ENCODE measurements at places on chromosomes 4 and X. TPM values are rescaled to one million over a fixed set of nuclear protein-coding genes. Genes with fewer than 3 reads are reported as not detected.

Gene RP2
- total RNA-seq = 24.7 TPM

Gene DIPK2B
- total RNA-seq = not detected

Gene ATP8A1
- 0.90 TPM for total RNA-seq

Gene WNK3
- 12.8 TPM for total RNA-seq

GRCh38 chr4:27010334-27010940, 149.8 kb downstream of the STIM2 start:
- DNase-seq = peak; percentile 84
- H3K4me3 ChIP-seq = no peak overlapping the region
- H3K4me1 ChIP-seq = peaks cover 36% of the 10 kb centered on the region

DNA sequence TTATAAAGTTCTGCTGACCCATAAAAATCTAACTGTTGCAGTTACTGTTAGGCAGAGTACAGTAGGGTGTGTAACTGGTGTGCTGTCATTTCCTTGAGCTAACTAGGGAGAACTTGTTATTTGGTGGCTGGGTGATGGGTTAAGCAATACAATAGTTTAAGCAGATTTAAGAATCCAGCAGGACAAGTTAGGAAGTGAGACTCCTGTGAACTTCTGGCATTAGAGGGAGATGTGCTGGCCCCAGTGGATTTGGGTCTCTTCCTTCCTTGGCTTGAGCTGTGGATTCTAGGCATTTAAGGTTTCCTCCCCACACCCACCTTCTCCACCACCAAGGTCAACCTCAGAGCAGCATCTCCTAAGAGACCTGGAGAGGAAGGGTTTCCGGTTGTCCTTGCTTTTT, 70.5 kb downstream of the CLCN5 start:
- no peaks in the 10 kb centered on the region for H3K36me3 ChIP-seq
- no peaks in the 10 kb centered on the region for H3K27me3 ChIP-seq
- no peak for DNase-seq
- no peak overlapping the region for H3K4me3 ChIP-seq
- no peak overlapping the region for H3K27ac ChIP-seq
- peaks cover 4% of the 10 kb centered on the region for H3K4me1 ChIP-seq

DNA sequence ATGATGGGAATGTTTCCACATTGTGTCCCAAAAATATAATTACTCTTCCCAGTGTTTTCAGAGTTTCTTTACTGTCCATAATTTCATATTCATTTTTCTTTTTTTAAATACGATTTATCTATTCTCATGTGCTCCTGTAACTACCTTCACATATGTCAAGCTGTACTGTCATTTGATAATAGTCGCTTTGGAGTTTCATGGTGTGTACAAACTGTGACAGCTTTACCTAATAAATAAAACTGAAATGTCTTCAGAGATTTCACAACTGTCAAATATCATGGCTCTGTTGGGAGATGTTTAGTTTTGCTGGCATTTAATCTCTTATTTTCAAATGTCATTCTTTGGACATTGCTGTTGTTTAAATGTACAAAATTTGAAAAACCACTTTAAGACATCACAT, 450.2 kb downstream of the TLL1 start:
- H3K4me1 ChIP-seq = no peaks in the 10 kb centered on the region
- H3K4me3 ChIP-seq = no peak overlapping the region
- no peak overlapping the region for H3K27ac ChIP-seq
- no peaks in the 10 kb centered on the region for H3K36me3 ChIP-seq
- no peaks in the 10 kb centered on the region for H3K27me3 ChIP-seq

DNA sequence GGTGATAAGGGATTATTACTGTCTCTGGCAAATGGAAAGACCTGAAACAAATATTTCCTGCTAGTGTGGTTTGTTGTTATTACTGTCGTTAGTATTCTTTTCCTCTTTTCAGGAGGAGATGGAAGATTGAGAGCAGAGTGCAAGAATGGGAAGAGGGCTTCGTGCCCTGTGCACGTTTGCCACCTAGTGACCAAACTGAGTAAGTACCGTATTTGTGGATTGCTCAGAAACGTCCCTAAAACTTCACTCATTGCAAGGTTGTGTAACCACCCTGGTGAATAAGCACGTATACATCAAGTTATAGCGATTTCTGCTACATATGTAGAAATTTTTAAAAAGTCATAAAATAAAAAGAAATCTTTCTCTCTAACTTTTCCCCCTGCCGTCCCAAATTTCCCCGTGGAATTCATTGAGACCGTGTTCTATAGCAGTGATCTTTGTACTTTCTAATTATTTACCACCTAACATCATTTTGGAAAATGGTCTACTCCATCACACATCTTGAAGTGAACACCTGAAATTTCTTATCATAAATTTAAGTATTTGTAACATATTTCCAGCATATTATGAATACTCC, 24.3 kb downstream of the LINC00632 start:
- H3K4me1 ChIP-seq = no peaks in the 10 kb centered on the region
- H3K27me3 ChIP-seq = no peaks in the 10 kb centered on the region
- peak; percentile 63 for DNase-seq
- H3K4me3 ChIP-seq = no peak overlapping the region

GRCh38 chr4:7425124-7425523, 9.6 kb downstream of the PSAPL1 start:
- no peak overlapping the region for H3K4me3 ChIP-seq
- H3K36me3 ChIP-seq = no peaks in the 10 kb centered on the region
- H3K4me1 ChIP-seq = no peaks in the 10 kb centered on the region
- DNase-seq = no peak
- H3K27me3 ChIP-seq = no peaks in the 10 kb centered on the region

GRCh38 chrX:34467437-34467836, 189.6 kb downstream of the TMEM47 start:
- no peaks in the 10 kb centered on the region for H3K4me1 ChIP-seq
- no peak overlapping the region for H3K27ac ChIP-seq
- no peak for DNase-seq

DNA sequence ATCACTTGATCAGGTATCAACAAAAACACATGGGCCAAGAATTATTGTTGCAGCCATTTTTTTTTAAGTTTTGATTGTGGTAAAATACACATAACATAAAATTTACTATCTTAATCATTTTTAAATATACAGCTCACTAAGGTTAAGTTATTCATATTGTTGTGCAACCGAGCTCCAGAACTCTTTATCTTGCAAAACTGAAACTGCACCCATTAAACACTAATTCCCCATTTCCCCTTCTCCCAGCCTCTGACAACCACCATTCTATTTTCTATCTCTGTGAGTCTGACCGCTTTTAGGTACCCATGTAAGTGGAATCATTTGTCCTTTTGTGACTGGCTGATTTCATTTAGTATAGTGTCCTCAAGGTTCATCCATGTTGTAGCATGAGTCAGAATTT, 126.2 kb upstream of the NDP start:
- no peak for DNase-seq
- H3K27me3 ChIP-seq = no peaks in the 10 kb centered on the region
- no peaks in the 10 kb centered on the region for H3K4me1 ChIP-seq
- H3K27ac ChIP-seq = no peak overlapping the region
- H3K36me3 ChIP-seq = no peaks in the 10 kb centered on the region
- no peak overlapping the region for H3K4me3 ChIP-seq

DNA sequence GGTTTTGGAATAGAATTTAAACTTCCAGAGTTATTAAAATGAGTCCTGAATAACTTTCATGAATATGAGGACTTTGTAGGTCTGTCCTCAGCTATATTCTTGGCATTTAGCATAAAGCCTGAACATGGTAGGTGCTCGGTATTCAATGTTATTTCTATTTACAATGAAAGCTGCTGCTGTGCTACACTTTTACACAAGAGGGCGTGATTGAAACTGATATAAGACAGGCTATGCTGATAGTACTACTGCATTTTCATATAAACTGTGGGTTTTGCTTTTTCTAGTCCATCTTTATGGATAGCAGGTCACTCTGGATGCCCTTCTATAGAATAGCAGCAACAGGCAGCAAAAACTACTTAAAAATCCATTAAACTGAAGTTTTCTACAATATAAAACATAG, 12.3 kb upstream of the GNPDA2 start:
- DNase-seq = peak; percentile 31
- H3K27me3 ChIP-seq = peaks cover 18% of the 10 kb centered on the region
- H3K36me3 ChIP-seq = no peaks in the 10 kb centered on the region

DNA sequence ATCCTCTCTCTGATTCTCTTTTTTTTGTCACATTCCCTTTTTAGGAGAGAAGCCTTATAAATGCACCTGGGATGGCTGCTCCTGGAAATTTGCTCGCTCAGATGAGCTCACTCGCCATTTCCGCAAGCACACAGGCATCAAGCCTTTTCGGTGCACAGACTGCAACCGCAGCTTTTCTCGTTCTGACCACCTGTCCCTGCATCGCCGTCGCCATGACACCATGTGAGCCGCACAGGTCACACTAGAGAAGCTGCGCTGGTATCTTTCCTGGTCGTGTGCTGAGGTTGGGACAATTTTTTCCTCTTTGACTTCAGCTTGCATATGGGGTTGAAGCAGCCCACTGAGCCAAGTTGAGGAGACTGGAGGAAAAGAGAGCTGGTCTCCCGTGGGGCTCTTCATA, 52.1 kb downstream of the KLF8 start:
- no peak for DNase-seq
- H3K36me3 ChIP-seq = no peaks in the 10 kb centered on the region
- H3K4me1 ChIP-seq = no peaks in the 10 kb centered on the region
- no peak overlapping the region for H3K4me3 ChIP-seq
